ENCODE measurements at places on chromosomes 2 and 18.

DNA sequence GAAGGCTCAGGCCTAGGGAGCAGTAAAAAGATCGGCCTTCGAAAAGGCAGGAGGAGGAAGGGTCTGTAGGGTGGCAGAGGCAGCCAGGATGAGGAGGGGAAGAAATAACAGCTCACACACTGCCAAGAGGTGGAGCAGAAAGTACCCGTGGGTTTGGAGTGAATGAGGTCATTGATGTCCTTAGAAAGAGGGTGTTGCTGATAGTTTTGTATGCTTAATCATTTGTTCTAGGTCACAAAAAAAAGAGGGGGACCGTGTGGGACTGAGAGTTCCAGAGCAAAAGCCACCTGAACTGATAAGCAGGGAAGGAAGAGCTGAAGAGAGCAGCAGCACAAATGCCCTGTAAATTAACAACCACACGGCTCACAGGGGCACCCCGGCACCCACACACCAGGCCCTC lies 140.4 kb downstream of the FAM161A start:
- no peak for DNase-seq

DNA sequence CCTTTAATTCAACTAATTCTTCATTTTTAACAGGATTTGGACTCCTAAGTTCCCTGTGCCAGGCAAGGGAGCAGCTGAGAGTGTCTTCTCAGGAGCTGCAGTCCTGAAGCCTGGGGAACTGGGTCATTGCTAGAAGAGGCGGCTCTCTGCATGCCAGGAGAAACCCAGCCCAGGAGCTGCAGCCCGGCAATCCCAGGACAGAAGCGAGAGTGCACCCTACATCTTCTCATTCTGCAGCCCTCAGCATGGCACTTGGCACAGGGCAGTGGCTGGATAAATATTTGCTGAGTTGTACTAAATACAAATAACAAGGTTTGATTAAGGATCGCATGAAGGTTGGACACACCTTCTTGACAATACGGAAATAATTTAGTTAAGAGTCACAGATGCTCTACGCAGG lies 244.9 kb upstream of the PXDN start:
- no peak for DNase-seq

GRCh38 chr18:26804519-26804918 lies 61.0 kb downstream of the AQP4 start:
- DNase-seq = no peak

- peak; percentile 35 for DNase-seq
These were observed 60.1 kb upstream of the IL1RL1 start for GRCh38 chr2:102251042-102251848.

DNA sequence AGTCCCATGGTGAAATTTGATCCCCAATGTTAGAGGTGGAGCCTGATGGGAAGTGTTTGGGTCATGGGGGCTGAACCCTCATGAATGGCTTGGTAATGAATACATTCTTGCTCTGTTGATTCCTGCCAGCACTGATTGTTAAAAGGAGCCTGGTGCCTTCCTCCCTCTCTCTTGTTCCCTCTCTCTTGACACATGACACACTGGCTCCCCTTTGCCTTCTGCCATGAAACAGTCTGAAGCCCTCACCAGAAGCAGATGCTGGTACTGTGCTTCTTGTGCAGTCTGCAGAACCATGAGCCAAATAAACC lies 30.6 kb upstream of the EPC2 start:
- no peak for DNase-seq

GRCh38 chr2:66171530-66171929 lies 263.4 kb upstream of the MEIS1 start:
- DNase-seq = no peak

DNA sequence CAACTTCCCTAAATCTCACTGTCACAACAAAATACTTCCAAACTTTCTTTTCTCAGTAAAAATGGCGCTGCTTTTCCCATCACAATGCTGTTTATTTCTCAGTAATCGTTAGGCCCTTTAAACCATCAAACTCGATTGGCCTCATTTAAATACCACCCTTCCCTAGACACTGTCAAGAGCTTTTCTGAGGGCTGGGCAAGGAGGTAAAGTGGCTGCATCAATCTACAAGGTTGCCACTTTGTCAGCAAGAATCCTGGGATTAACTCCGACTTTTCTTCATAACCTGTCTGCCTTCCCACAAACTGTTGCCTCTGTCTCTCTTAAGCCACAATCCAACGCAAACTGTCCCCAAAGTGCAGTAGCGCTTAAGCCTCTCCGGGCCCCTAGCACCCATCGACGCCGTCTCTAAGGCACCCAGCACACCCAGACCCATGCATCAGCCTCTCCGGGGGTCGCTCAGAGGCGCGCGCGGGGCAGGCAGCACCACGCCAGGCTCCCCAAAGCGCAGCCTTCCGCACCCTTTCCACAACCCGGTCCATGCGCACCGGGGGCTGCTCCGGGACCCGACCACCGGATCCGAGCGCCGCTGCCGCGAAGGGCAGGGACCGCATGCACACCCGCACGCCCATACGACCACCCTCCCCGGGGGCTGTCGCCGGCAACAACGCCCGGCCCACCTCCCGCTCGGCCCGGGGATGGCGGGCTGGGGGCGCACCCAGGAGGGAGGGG lies 683 bp downstream of the MBOAT2 start:
- peak; percentile 46 for DNase-seq

- no peak for DNase-seq
These were observed 104.8 kb downstream of the NOL10 start for GRCh38 chr2:10584843-10585475.

DNA sequence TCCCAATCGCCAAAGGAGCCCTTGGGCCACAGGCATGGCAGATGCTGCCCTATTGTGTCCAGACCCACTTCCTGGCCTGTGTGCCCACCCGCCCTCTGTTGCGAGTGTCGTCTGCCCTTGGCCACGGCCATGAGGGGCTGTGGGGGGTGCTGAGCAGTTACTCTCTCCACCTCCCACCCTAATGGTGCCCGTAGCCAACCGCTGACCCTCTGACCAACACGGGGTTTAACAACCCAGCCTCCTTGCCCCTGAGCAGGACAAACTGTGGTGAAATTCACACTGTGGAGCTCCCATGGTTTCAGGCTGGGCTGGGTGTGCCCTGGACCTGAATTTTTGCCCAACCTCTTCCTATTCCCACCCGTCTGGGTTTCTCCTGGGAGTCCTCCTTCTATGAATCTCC lies 145.7 kb upstream of the HDAC4 start:
- no peak for DNase-seq

DNA sequence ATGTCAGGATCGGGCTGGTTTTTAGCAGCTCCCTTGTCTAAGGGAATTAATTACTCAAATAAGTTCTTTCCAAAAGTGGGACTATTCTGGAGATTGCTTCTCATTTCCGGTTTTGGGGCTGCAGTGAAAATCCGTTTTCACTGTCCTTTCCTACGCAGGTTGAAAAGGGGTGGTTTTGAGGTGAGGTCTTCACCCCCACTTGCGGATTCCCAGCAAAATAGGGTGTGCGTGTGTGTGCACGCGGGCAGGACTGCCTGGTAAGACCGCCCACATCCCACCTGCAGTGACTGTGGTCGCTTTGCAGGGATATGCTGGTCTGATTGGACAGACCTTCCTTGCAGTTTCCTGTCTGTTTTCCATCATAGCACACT lies 472 bp upstream of the PLEKHM3 start:
- DNase-seq = no peak

DNA sequence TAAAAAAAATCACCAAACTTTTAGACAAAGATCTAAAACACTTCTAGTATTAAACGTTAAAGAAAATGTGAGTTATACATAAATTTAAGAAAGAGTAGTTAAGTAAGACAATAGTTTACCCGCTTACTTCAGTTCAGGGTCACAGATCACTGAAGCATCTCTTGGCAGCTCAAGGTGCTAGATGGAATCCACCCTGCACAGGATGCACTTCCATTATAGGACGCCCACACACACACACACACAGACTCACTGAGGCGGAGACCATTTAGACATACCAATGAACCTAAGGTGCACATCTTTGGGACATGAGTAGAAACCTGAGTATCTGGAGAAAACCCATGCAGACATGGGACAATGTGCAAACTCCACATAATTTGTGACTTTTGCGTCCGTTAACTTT lies 630.6 kb upstream of the ZNF804A start:
- DNase-seq = no peak

DNA sequence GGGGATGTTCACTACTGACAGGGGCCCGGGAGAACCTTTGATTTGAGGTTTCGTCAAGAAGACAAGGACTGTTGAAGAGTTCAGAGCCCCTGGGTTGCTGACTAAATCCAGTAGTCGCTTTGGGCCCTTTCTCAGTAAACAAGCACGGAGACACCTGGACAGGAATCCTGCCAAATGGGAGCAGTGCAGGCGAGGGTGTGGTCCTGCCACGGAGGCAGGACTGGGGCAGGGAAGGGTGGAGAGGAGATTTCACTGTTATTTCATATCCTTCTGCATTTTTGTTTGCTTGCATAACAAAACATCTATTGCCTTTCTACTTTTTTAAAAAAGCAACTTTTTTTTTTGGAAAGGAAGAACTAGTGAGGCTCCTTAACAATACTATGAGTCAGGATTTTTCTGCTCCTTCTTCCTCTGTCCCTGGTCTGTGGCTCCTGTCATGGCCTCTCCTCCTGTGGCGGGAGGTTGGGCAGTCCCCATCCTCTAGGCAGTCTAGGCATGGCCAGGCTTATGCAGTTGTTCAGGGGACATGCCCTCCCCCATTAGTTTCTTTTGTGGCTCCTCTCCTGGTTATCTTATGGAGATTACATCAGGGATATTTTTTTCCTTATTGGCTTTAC lies 57.7 kb downstream of the ARHGEF4 start:
- DNase-seq = no peak

GRCh38 chr2:182946958-182947369 lies 80.5 kb upstream of the FRZB start:
- no peak for DNase-seq

- no peak for DNase-seq
These were observed 145.2 kb upstream of the TPO start for GRCh38 chr2:1268034-1268433.

DNA sequence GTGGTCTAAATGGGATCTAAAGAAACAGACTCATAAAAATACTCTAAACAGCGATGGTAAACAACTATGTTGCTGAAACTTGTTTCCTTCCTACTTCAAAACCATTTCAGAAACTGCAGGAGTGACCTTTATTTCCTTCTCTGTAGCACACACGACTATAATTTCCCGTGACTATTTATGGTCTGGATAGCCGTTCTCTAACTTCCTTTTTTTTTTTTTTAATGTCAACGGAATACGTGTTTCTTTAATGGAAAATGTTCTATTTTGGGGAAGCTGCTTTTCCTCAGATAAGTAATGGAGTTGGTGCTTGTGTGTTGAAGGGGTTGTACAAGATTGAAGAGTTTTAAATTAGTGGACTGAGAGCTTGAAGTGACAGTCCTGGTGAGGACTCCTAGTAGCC lies 224.1 kb downstream of the PHLPP1 start:
- DNase-seq = no peak

- no peak for DNase-seq
These were observed 55.0 kb downstream of the KIF1A start for GRCh38 chr2:240765007-240765406.

DNA sequence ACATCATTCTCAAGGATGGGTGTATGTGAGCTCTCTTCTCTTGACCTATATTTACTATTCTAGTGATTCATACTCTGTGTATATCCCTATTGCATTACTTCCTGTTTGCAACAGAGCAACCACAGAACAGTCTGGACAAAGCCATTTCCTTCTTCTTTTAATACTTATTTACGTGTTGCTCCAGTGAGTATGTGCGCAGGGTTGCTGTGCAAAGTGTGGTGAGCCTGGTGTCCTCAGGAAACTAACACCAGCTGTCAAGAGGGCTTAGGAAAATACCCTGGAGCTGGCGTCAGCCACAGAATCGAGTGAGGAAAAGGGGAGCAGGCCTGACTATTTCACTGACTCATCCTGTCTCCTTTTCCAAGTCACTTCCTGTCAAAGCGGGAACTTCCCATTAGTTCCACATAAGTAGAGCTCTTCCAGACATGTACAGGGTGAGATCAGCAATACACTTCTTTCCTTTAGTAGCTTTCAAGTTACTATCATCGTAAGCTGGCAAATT lies 214.1 kb upstream of the COPS8 start:
- DNase-seq = no peak

All from CD8-positive, alpha-beta memory T cell (primary cell).